ENCODE measurements at places on chromosomes 16 and 17.

DNA sequence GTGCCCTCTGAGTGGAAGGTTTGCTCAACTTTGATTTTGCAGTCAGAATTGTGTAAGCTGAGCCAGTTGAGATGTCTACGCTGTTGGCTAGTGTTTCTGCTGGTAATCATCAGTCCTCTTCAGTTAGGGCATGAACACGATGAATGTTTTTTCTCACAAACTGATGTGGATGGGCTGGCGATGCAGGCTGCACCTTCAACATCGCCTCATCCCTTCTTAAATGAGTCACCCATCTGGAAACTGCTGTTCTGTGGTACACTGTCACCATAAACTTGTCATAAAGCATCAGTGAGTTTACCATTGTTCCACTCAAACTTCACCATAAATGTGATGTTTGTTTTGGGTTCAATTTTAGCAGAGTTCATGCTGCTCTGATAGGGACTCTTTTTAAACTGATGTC is 8.4 kb downstream of the C16orf95 start:
- DNase-seq = no peak

DNA sequence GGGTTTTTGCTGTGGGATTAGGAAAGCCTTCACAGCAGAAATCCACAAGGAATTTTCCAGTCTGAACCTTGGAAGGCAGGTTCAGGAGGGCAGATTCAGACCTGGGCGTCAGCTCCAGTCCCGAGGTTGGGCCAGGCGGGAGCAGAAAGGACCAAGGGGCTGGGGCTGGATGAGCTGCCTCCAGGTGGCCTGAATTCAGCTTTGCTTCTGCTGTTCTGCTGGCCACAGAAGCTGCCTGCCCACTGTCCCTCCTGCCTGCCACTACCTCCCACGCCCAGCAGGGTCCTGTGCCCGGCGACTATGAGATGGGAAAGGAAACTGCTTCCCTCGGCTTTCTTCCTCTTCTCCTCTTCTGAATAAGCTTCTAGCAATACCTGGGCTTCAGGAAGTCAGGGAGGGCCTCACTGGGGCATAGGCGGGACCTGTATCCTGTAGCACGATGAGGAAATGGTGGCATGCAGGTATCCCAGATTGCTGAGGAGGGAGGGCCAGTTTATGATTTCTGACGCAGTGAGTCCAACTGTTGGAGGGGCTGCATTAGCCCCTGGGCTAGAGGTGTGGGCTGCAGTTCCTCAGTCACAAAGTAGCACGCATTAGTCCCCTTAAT is 18.4 kb downstream of the TBX4 start:
- DNase-seq = no peak

DNA sequence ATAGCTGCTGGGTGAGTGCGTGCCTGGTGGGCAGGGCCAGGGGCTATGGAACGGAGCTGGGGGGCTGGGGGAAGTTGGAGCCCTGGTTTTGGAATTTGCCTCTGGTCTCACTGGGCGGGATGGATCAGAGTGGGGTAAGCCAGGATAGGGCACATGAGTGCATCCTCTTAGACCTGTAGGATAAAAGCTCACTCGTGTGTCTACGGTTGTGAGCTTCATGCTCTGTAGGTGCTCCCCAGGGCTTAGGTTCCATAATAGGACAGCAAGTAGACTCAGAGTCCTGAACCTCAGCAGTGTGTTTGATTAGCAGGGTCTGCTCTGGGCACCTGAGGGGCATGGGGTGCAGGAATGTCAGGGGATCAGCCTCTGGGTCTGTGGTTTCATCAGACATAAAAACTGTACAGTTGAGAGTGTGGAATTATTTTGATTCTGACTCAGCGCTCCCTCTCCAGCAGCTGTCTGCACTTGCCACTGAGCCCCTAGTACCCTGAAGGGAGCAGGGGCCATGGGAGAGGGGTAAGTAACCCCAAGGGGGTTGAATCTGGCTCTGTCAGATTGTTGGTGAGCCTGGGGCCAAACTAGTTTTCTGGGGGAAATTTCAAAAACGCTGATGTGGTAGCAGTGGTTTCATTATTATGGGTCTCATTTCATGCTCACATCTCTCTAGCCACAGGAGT is 84.2 kb upstream of the LGALS9 start:
- no peak for DNase-seq

GRCh38 chr16:74868501-74868900 is 93.9 kb upstream of the FA2H start:
- no peak for DNase-seq

- no peak for DNase-seq
Measured at GRCh38 chr16:80681436-80681835, 123.0 kb downstream of the CDYL2 start.

GRCh38 chr17:62712171-62712581 is 84.7 kb downstream of the MRC2 start:
- DNase-seq = no peak

- no peak for DNase-seq
Measured at GRCh38 chr16:31869511-31870201, 4.0 kb upstream of the ZNF267 start.

DNA sequence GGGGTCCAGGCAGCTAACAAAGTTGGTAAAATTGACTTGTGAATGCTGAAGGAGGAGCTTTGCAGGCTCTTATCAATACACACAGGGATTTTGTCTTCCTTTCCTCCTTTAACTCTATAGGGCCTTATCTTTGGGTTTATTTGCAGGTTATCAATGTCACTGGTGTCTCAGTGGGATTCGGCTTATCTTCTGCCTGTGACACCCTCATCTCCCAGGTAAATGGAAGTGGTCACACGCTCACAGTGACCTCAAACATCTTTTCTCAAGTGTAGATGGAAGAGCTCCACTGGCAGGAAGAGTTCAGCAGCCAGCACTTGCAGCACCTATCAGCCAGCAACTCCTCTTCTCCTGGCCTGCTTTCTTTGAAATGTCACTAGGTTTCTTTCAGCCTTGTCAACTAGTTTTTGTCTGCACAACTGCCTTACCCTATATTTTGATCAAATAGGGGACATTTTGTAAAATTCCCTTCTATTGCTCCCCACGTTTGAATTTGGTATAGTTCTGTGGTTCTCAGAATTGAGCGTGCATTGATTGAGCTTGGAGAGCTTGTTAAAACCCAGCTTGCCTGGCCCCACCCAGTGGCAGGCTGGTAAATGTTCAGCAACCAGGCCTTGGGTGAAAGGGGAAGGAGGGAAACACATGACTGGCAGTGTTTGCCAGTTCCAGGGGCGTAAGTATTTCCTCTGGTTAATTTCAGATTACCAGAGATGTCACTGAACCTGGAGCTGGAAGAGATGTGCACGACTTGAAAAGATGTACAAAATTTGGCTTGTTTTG is 12.8 kb downstream of the SLC47A1 start:
- no peak for DNase-seq

DNA sequence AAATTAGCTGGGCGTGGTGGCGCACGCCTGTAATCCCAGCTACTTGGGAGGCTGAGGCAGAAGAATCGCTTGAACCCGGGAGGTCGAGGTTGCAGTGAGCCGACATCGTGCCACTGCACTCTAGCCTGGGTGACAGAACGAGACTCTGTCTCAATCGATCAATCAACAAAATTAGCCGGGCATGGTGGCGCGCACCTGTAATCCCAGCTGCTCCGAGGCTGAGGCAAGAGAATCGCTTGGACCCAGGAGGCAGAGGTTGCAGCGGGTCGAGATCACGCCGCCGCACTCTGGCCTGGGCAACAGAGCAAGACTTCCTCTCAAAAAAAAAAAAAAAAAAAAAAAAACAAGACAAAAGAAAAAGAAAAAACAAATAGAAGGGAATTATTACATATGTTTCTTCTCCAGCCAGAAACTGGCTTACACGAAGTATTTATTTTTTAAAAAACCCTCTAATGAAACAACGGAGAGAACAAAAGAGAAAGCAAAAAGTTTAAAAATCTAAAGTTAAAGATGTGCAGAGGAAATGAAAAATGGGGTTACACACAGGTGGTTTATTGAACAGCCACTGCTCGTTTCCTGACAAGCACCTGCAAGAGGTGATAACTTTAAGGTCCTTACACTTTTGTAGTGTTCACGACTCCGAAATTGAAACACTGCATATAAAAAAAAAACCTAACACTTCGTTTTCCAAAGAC is 1.4 kb downstream of the SYNRG start:
- no peak for DNase-seq

GRCh38 chr16:68939692-68940320 is 96.5 kb downstream of the TANGO6 start:
- no peak for DNase-seq

GRCh38 chr17:74117999-74118421 is 85.5 kb upstream of the RPL38 start:
- peak; percentile 36 for DNase-seq

DNA sequence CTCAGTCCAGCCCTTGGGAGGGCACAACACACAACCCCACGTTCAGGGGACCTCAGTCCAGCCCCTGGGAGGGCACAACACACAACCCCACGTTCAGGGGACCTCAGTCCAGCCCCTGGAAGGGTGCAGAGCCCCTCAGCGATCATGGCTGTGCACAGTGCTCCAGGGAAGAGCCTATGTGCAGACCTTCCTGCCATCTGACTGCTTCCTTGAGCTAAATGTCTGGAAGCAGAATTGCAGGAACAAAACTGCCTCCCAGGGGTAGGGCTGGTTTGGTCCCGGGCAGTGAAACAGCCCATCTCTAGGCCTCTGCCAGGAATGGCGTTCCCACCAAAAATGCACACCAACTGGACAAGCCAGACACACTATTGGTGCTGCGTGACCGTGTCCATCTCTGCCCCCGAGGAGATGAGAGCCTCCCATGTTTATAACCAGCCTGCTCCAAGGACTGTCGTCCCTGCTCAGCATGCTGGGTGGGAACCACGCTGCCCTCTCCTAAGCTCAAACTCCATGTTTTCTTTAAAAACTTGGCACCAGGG is 44.0 kb downstream of the ZNF276 start:
- DNase-seq = no peak

- DNase-seq = no peak
Measured at GRCh38 chr17:2946144-2946543, 117.3 kb downstream of the OR1D5 start.

- no peak for DNase-seq
Measured at GRCh38 chr16:86529160-86529559, 18.8 kb downstream of the FOXF1 start.

DNA sequence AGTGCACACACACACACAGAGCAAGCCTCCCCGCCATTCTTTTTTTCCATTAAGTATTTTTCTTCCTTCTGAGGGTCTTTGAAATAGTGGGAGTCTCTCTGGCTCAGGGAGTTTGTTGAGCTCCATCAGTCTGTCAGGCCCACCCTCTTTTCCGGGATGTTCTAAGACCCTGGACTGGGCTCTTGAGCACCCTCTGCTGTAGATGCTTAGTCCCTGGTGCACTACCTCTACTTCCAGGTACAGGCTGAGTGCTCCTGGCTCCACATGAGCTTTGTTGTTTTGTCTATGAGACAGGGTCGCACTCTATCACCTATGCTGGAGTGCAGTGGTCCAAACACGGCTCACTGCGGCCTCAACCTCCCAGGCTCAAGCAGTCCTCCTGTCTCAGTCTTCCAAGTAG is 20.7 kb downstream of the LIMD2 start:
- no peak for DNase-seq

- DNase-seq = no peak
Measured at GRCh38 chr16:80557037-80557436, 16.2 kb downstream of the DYNLRB2 start.

- no peak for DNase-seq
Measured at GRCh38 chr17:80852476-80853015, 139.1 kb upstream of the CHMP6 start.

DNA sequence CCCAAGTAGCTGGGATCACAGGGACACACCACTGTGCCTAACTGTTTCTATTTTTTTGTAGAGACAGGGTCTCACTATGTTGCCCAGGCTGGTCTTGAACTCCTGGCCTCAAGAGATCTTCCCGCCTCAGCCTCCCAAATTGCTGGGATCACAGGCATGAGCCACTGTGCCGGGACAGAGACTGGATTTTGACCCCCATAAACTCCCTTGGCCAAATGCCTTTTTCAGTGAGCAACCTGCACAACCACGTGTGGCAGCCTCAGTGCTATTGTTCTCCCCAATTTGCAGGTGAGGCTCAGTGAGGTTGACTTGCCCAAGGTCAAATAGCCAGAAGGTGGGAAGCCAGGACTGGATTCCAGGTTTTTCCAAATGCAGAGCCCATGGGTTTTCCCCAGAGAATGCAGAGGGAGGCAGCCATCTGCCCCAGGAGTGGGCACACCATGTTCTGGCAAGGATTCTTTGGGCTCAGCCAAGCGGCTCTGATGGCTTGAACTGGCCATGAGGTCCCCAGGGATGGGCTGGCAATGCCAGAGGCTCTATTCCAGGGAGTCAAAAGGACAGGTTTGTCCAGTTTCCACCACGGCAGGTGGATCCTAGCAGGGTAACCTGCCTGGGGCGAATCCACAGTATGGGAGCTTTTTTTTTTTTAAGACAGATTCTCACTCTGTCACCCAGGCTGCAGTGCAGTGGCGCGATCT is 1.8 kb downstream of the IL27 start:
- peak; percentile 76 for DNase-seq

DNA sequence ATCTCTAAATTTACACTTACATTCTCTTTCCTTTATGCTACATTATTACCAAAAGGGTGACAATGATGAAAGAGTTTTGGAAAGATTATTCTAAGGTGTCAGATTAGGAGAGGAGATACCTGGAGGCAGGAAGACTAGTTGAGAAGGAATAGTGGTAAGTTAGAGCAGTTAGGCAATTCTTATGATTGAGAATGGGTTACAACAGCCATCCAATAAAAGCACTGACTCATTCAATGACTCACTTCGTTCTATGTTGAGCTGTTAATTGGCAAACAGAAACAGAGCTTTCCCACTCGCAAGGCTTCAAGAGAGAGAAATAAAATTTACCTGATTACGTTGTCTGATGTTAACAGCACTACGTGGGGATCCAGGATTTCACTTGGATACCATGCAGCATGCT is 5.8 kb downstream of the NUP88 start:
- DNase-seq = no peak

- DNase-seq = no peak
Measured at GRCh38 chr17:14838567-14838966, 426.6 kb downstream of the PMP22 start.

GRCh38 chr17:81911277-81911961 is at the start of gene PCYT2:
Gene PCYT2, minus strand, starts transcription at chr17:81911399. Its CDS starts 44 bp downstream, at chr17:81911355.
- peak; percentile 98 for DNase-seq

- no peak for DNase-seq
Measured at GRCh38 chr16:24360936-24361335, 104.8 kb downstream of the CACNG3 start.

DNA sequence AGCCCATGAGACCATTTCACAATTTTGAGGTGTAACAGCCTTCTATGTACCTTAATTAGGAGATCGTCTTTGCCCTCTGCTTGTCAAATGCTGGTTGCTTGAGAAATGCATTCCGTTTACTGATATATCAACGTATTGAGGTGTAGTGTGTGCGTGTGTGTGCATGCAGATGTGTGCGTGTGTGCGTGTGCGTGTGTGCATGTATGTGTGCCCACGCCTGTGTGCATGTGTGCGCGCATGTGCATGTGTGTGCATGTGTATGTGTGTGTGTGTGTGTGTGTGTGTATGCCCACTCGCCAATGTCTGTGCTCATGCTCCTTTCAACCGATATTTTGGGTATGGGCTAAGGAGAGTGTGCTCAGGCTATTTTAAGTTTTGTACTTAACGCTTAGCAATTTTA is 81.5 kb upstream of the ZFHX3 start:
- no peak for DNase-seq

GRCh38 chr17:33444731-33445130 is 151.6 kb upstream of the ASIC2 start:
- DNase-seq = no peak

- DNase-seq = no peak
Measured at GRCh38 chr16:4114257-4115208, 1.7 kb downstream of the ADCY9 start.

GRCh38 chr16:79882340-79883005 is 281.9 kb upstream of the MAF start:
- DNase-seq = no peak

Measured in T47D (cell line).